ENCODE measurements at places on chromosomes 11 and 22.

DNA sequence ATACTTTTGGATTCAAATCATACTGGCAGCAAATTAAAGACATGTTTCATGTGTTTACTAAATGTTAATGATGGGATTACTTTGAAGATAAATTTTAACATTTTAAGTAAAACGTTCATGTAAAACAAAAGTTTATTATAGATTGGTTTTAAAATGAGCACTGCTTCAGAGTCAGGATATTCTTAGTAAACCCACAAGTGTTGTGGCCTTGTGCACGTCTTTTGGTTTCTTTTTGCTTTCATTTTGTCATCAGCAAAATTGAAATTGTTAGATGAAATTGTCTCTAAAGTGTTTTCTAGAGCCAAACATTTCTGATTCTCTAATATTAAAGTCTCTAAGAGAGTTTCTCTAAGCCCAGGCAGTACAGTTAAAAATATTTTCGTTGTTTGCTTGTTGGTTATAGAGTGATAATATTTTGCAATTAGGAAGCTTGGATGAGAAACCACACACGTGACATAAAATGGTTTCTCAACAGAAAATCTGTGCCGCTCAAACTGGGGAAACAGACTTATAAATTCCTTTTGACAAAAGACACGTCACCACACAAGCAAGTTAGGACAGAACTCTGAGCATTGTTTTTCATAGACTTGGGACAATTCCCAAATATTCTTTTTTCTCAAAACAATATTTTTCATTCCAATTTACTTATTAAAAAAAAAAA, 164.4 kb downstream of the TEAD1 start:
- no peak for DNase-seq

DNA sequence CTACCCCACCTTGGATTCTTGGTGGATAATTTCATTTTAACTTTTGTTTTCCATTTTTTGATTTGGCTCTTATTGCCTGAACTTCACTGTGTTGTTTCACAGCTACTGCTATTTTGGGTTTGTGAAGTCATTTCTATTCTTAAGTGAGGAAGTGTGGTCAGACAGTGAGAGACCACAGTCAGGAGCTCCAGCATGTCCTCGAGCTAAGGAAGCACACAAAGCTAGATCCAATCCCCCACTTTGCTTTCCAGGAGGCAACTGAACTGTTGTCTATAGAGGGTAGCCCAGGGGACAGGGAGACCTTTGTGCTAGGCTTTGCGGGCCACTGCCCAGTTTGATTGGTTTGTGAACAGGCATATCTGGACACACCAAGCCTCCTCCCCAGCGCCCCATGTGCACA, 251.8 kb upstream of the KIRREL3 start:
- no peak for DNase-seq

- no peak for DNase-seq
These were observed 65.8 kb upstream of the MS4A8 start for GRCh38 chr11:60633645-60634044.

- DNase-seq, result no peak
These were observed 16.7 kb upstream of the MYEOV start for GRCh38 chr11:69277074-69277809.

GRCh38 chr11:118441770-118442275, 5.5 kb downstream of the KMT2A start:
- no peak for DNase-seq

GRCh38 chr11:61707574-61707973, 27.4 kb downstream of the DAGLA start:
- no peak for DNase-seq

- DNase-seq, result no peak
These were observed 21.9 kb downstream of the SERPINH1 start for GRCh38 chr11:75583718-75584658.

GRCh38 chr11:130449310-130449990, 1.0 kb downstream of the ADAMTS15 start:
- DNase-seq, result no peak

DNA sequence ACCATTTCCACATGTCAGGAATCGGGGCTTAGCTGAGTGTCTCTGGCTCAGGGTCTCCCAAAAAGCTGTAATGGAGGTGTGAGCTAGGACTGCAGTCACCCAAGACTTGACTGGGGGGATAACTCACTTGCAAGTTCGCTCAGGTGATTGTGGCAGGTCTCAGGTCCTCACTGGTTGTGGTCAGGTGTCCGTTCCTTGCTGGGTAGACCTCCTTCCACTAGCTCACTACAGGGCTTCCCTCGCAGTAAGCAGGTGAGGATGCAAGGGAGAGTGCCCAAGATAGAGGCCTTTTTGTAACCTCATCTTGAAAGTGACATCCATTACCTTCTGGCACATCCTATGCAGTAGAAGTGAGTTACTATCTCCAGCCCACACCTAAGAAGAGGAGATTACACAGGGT, 29.5 kb downstream of the C11orf58 start:
- DNase-seq, result no peak

DNA sequence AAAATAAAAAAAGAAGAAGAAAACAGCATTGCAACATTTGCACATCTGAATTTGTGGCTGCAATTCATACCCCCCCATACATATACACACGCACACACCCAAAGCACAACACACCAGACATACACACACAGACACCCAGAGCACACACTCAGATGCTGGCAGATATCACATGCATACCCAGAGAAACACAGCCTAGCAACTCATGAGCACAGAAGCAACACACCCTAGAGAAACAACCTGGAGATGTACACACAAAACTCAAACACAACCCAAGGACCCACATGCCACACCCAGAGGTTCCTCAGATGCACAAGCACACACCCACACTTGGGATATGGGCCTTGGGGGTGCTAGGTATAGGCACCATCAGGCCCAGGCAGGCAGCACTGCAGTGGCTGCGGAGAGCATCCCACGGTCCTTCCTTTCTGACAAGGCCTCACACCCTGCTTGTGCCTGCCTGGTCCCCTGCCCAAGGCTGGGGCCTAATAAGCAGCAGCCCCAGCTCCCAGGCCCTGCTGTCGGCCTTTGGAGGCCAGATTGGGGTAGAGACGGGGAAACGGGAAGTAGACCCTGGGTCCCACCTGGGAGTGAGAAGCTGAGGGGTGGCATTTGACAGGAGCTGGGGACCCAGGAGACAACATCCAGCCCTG, 3.1 kb downstream of the CST6 start:
- DNase-seq, result no peak

GRCh38 chr11:70111269-70112016, 33.3 kb downstream of the ANO1 start:
- no peak for DNase-seq

DNA sequence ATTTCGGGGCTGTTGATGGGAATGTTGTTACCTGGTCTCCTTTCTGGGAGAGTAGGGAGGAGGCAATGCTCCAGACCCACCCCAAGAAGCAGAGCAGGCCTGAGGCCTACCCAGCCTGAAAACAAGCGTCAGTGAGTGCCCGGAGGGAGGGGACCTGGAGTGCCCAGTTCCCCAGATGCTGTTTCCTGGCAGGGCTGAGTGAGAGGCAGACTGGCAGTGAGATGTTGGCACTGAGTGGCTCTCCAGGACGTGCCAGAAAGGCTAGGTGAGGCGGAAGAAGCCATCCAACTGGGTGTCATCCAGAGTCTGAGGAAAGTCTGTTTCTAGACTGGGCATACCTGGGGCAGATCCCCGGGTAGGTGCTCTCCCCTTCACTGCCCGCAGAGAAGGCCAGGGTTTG, 1.3 kb downstream of the POU2F3 start:
- no peak for DNase-seq

DNA sequence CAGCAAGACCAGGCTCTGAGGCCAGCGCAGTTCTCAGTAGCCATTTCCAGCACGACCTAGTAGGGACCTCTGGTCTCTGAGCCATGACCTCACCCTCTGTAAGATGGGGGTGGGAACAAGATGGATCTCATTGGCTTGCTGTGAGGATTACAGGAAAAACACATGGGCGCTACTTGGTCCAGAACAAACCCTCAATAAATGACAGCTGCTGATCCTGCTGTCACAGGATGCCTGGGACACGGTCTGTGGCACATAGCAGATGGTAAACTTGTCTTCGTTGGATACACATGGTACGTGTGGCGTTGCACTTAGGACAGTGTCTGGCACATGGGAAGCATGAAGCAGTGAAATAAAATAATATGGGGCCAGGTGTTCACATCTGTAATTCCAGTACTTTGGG, 4.5 kb upstream of the KCTD17 start:
- no peak for DNase-seq

- no peak for DNase-seq
These were observed 21.6 kb downstream of the FOLR3 start for GRCh38 chr11:72157131-72157530.

- no peak for DNase-seq
These were observed 199.7 kb downstream of the NAV2 start for GRCh38 chr11:19912115-19912957.

GRCh38 chr22:19463491-19464469, 15.2 kb downstream of the UFD1 start:
- no peak for DNase-seq

DNA sequence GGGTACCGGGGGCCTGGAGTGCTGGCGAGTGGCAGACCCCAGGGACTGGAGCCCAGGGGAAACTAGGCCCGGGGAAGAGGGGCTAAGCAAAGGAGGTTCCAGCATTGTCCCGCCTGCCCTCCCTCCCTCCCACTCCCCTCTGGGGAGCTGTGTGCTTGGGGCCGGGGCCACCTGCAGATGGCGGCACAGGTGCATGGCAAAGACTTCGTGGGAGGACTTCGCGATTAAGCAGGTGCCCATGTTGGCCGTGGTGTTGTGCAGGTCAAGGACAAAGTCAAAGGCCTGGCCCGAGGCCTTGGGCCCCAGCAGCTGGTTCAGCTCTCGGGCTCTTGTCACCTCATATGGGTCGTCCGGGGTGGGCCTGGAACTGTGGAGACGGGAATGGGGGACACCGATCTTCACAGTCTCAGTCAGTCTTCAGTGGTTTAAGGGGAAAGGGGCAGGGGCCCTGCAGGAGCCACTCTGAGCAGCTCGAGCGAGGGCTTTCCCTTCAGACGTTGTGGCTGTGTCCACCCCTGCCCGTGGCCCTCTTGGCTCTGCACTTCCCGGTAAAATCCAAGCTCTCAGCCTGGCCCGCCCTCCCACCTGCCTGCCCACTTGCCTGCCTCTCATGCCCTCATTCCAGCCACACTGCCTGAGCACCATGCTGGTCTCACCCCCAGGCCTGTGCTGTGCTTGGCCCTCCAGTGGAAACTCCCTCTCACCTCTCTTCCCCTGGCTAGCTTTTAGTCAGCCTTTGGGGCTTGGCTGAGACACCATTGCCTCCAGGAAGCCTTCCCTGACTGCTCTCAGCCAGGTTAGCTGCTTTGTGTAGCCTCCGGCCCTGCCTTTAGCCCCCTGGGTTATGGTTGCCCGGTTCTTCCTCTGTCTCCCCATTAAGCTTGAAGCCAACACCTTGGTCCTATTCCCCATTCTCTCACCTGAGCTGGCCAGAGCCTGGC, 4.7 kb downstream of the ACY3 start:
- DNase-seq, result no peak

DNA sequence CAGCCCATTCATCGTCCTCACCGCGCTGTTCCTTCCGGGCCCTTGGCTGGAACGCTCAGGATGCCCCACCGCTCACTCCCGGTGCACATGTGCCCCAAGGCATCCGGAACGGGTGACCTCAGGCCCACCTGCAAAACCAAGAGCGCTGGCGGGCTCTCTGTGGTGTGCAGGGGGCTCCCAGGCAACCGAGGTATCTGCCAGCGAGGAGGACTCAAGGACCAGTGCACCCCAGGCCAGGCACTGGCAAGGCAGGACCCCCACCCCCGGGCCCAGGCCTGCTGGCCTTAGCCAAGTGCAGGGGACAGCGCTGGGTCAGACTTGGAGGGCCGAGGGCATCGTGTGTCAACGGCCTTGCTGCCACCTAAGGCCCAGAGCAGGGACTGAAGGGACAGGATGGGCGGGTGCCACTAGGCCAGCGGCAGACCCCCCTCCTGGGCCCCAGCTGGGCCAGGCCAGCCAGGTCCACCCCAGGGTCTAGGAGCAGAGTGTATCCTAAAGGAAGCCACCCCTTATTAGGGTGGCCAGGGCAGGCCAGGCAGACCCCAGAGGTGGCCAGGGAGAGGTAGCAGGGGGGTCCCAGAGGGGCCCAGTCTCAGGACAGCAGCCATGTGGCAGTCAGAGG, 8.5 kb downstream of the TNNT3 start:
- DNase-seq, result no peak

- no peak for DNase-seq
These were observed 18.3 kb downstream of the SLC25A18 start for GRCh38 chr22:17581631-17582030.

DNA sequence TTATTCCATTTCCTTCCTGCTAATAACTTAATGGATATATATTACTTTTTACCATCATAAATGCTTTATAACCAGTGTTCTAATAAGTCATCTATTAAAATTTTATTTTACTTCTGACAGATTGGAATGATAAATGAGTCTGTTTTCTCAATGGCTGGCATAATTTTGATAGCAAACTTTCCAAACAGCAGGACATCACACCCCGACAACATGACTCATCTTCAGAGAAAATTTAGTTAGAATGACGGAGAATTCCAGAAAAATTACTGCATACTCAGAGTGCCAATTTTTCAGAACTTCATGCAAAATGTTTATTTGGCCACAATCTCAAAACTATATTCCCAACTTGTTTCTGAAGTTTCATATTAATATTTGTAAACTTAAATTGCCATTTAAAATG, 174.4 kb downstream of the SWAP70 start:
- no peak for DNase-seq

DNA sequence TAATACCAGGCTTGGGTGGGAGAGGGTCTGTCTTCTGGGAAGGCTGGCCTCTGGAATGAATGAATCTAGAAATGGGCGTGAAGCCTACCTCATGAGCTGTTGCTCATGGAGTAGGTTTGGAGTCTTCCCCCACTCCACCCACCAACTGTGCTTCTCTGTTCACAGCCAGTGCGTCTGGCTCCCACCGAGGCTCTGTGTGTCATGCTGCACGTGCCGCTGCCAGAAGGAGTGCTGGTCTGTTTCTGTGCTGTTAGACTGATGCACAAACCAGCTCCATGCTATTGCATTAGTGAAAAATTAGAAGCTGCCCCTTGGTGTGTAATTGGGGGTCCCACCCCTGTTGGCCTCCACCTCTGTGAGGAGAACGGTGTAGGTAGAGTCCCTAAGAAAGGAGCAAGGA, 132.3 kb upstream of the PARVA start:
- no peak for DNase-seq

GRCh38 chr11:17568944-17569343, 21.9 kb downstream of the OTOG start:
- DNase-seq, result no peak

DNA sequence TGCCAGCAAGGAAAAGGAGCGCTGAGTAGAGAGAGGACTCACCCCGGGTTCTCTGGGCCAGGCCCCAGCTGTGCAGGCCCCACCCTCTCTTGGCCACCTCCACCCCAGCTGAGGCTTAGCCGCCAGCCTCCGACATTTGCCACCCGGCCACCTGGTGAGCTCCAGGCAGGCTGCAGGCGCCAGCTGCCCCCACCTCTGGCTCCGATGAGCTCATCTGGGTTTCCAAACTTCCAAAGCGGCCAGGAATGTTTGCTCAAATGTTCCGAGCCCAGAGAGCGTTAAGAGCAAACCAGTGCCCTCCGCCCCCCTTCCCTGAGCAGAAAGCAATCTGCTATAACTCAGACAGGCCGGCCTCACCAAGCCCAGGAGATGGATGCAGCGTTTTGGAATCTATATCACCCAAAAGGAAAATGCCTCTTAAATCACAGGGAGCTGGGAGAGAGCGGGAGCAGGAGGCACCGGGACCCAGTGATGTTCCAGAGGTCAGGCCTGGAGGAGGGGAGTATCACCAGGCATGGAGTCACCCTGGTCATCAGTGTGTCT, 9.1 kb upstream of the MN1 start:
- no peak for DNase-seq

GRCh38 chr22:34798605-34799004, 267.4 kb upstream of the ISX start:
- DNase-seq, result no peak

All from activated T-cell treated with anti-CD3 and anti-CD28 coated beads for 48 hours (primary cell).